ENCODE measurements at places on chromosomes 3 and 15.

DNA sequence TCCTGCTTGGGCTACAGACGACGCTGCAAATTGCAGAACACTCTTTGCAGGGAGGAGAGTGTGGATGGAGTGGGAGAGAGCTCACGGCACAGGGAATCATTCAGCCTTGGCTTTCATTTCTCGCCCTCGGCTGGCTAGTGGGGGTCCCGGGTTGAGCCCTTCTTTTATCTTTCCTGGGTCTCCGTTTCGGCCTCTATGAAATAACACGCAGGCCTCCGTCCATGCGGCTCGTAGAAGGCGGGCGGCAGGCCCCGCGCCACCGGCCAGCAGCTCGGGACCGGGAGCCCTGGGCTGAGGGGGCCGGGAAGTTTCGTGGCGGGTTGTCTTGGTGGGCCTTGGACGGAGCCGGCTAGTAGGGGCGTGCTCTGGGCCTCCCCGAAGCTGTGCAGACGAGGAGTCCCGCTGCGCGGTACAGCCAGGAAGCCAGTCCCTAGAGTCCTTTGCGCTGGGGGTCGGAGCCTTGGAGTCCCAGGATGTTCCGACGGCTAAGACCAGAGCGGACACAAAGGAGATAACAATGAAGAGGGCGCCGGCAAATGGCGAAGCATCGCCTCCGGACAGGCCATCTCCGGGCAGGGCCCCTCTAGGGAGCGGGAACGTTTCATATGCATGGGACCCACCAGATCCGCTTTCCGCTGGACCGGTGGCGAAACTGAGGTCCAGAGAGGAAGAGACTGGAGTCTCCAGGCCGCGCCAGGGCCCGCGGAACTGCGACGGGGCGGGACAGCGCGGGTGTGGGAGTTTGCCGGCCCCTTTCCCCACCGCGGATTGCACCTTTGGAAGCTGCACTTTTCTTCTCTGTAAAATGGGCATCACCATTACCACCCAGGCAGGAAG lies 4.3 kb downstream of the RNU6-1 start:
- DNase-seq: no peak

GRCh38 chr3:139797724-139798343 lies 120.1 kb upstream of the NMNAT3 start:
- peak; percentile 4 for DNase-seq

DNA sequence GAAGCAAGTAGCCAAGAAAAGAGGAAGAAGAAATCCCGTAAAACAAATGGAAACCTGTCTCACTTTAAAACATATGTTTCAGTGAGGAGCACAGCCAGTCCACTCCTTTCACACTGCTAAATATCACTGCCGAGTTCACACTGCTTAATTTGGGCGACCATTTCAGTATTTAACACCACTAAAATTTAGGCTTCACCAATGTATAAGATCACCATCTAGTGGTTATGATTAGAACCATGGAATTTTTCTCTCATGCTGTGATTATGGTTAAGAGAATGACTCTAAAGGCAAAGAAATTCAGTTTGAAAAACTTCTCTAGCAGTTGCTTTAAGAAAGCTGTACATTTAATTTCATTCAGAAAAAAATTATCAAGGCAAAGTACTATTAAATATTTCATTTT lies 16.6 kb downstream of the SLC4A7 start:
- no peak for DNase-seq

DNA sequence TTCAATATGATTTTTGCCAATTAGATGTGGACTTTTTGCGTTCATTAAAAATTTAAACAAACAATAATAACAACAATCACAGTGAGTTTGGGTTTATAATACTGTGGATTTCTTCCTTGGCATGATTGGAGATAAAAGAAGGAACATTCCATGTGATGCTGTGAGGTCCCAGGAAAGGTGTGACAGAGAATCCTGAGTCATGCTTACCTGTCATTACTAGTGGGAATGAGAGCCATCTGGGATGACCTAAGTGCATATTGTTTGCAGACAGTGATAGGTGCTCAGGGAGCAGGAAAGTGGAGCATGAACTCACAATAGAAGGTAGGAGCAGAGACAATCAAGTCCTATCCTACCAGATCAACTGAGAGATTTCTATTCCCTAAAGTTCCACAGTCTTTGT lies 766.5 kb upstream of the CFAP20DC start:
- DNase-seq: no peak

DNA sequence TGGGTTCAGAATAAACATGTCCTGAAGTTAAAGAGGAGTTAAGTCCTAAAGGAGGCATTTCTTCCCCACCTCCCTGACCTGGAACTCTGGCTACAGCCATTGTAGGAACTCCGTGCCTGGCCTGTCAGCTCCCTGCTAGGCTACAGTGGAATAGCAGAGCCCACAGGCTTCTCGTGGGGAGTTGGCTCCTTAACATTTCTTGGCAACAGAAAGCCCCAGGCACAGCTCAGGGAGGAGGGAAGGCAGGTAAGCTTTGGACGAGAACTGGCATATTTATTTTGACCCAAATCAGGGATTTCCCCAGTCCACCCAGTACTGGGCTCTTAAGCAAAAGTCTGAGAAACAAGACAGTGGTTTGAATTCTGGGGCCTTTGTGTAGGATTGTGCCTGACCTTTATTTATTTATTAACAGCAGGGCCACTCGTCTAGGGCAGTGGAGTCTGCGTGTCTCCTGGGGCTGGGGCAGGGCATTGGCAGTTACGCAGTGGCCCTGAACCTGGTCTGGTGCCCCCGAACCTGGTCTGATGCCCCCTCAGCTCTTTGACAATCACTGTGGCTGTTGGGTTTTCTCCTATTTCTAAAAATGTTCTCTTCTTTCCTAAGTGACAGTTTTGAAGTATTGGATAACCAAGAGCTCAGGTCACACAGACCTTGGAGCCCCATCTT lies 7.9 kb upstream of the ISG20 start:
- DNase-seq: no peak

GRCh38 chr3:189572249-189572648 lies 58.9 kb upstream of the TP63 start:
- DNase-seq: no peak

GRCh38 chr3:249587-250262 lies 53.2 kb downstream of the CHL1 start:
- DNase-seq: no peak

DNA sequence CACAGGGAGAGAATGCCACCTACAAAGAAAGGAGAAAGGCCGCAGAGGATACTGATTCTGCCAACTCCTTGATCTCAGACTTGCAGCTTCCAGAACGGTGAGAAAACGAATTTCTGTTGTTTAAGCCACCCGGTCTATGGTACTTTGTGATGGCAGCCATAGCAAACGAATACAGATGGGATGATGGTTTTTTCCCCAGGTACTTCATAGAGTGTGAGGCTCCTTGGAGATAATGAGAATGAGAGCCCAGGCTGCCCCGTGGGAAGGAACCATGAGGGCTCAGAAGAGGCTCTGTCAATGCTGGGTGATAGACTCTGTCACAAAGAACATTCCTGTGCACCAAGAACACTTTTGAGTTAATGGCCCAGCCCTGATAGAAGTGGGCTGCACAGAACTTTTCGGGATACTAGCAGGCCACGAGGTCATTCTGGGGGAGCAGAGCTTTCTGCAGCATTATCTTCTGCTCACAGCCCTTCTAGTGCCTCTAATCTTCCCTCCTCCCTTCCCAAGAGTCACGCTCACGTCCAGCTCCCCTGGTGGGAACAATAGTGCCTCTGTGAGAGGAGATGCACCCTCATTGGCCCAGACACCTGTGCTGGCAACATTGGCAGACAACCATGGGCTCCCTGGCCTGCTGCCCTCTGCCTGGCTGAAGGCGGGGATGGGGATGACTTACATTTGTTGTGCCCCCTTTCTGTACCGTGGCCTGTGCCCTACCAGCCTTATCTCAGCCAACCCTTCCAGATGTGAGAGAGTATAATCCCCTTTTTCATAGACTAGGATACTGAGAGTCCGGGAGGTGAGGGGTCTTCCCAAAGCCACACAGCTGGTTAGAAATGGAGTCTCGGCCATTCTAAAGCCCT lies 5.2 kb upstream of the RLBP1 start:
- DNase-seq: no peak

DNA sequence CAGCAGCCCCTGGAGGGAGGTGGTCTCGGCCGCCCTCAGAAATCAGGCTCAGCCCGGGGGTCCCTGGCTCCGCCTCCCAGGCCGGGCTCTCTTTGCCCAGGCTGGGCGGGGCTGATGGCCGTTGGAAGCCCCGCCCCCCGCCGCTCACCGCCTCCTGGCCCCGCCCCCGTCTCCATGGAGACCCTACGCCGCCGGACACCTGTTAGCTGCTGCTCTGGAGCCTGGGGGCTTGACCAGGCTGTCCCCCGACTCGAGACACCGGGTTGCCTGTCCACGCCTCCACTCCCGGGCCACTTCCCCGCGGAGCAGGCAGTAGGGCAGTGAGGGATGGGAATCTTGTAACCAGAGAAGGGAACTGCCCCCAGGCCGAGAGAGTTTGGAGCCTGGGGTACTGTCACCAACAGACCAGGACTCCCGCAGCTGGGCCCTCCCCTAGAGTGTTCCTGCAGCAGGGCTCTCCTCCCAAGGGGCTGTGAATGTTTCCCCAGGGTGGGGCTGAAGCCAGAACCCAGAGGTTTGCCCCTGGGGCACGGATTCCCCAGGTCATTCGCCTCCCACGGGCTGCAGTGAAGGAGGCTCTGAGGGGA lies 27.8 kb upstream of the RPL32 start:
- DNase-seq: no peak
